Naive thymus-derived CD8-positive, alpha-beta T cell (primary cell): ENCODE measurements at places on chromosomes 11 and 22.

- DNase-seq: no peak
Measured at GRCh38 chr11:70735976-70736375, 337.6 kb downstream of the CTTN start.

GRCh38 chr11:113091481-113091780 lies 130.2 kb downstream of the NCAM1 start:
- no peak for DNase-seq

- DNase-seq: no peak
Measured at GRCh38 chr22:42308892-42309468, 38.5 kb upstream of the TCF20 start.

DNA sequence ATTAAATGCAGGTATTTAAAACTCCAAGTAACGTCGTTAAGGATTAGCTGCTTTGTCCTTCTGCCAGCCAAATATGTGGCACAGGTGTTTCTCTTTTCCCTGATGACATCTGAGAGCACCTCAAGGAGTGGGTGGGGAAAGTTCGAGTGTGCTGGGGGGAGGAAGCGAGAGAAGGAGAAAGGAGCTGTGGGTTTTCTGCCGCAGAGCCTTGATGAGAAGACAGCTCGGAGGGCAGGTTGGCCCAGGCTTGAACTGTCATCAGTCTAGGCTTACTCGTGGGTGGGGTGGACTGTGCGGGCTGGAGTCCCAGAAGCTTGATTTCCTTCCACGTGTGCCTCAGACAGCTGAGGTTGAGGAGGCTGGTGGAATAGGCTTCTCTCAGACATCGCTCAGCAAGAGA lies 15.2 kb upstream of the SORL1-AS1 start:
- DNase-seq: peak; percentile 81

GRCh38 chr22:44893731-44894080 lies 116.1 kb downstream of the PHF21B start:
- DNase-seq: no peak

DNA sequence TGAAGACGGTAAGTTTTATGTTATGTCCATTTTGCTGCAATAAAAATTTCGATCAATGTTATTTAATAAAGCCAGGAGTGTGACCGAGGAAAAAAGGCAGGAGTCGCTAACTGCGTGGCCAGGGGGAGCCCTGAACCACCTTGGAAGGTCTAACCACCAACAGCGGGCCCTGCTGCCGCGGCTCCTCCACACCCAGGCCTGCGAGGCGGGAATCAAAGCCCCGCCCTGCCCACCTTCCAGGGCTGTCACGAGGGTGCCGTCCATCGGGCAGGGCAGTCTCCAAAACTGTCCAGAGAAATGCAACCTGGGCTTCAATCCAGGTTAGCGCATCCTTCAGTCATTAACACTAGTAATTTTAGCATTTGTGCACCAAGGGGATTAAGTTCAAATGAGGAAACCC lies 19.0 kb downstream of the PHF21B start:
- DNase-seq: no peak

- no peak for DNase-seq
Measured at GRCh38 chr11:22807855-22808570, 21.6 kb downstream of the SVIP start.

DNA sequence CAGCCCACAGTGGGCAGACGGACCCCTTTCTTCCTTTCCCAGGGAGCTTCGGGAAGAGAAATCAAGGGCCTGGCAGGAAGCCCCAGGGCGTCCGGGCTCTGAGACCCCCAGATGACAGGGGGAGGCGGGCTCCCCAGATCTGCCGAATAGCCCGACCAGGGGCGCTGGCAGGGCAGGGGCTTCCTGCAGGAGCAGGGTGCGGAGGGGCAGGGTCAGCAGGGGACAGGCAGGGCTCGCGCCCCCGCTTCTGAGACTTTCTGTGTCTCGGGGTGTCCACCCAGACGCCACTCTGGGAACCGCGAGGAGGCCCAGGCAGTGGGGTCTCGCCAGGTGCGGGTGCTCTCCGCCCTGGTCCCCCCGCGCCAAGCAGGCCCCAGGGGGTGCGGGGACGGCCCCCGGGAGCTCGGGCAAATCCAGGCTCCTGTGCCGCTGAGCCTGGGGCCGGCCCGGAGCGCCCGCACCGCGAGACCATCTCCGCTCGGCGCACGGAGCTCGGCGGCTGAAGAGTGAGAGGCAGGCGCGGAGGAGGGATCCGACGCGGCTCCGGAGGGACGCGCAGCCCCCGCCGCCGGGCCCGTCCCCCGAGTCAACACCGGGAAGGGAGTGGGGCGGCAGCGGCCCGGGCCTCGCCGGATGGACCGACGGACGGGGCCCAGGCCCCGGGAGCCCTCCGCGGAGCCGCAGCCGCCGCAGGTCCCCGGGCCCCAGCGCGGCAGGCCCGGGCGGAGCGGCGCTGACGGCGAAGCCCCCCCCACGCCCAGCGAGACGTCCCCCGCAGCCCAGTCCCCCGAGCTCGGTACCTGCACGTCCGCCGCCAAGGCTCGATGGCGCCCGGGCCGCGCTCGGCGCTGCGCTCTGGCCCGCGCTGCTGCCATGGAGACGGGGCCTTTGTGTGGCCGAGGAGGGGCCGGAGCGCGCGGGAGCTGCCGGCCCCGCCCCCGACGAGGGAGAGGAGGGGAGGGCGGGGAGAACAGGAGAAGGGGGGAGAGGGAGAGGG lies at the start of gene PLXNB2:
TSS of gene PLXNB2 (minus strand) at position 894 of the 997 bp plus-strand sequence. CDS start 17,062 bp downstream, outside the sequence.
- peak; percentile 26 for DNase-seq

DNA sequence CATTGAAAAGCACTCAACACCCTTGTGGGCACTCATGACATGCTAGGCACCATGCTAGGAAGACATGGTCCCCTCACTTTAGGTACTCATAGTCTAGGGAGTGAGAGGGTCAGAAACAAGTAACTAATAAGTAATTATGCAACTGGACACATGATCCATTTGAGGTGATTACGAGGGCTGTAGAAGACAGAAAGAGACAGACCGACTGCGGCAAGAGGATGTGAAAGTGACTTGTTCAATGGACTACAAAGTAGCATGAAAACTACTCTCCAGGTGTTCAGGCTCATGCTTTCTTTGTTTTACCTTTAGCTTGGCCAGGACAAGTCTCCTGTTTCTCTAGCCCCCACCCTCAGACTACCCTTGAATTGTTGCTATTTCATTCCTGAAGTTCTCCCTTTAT lies 310.8 kb upstream of the SORL1-AS1 start:
- DNase-seq: no peak

DNA sequence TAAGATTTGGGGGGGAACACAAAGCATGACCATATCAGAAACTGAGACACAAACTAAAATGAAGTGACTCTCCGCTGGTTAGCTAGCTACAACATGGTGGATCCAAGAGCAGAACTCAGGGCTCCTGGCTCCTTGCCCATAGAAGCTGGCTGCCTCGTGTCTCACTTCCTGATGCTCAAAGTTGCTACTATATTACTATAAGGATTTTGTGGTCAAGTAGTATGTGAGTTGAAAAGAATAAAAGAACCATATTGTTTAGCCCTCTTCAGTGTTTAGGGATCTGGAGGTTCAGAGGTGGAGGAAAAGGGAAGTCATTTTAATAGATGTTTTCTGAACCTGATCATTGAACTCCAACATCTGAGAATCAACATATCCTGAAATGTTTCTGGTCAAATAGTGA lies 16.9 kb upstream of the SIK2 start:
- DNase-seq: no peak

GRCh38 chr11:19786644-19787043 lies 74.0 kb downstream of the NAV2 start:
- no peak for DNase-seq

DNA sequence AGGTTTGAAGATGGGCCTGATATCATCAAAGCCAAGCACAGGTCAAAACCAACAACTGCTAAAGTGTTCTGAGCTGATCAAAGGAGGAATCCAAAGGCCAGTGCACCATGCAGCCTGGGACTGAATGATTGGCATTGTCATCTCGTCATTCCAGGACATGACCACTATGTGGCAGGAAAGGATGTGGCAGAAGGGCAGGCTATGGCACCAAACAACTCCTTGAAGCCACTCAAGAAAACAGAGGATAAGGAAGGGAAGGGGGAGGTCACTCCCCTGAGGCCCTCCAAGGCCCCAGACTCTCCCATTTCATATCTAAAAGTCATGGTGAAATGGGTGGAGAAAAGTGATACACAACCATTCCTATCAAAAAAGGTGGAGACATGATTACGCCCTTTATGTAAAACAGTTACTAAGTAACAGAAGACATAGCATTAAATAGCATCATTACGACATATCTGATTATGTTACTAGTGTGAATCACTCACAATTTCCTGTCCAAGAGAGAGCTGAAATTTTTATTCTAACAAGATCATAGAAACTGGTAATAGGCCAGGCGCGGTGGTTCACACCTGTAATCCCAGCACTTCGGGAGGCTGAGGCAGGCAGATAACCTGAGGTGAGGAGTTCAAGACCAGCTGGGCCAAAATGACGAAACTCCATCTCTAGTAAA lies 49.3 kb downstream of the AHNAK start:
- DNase-seq: no peak

DNA sequence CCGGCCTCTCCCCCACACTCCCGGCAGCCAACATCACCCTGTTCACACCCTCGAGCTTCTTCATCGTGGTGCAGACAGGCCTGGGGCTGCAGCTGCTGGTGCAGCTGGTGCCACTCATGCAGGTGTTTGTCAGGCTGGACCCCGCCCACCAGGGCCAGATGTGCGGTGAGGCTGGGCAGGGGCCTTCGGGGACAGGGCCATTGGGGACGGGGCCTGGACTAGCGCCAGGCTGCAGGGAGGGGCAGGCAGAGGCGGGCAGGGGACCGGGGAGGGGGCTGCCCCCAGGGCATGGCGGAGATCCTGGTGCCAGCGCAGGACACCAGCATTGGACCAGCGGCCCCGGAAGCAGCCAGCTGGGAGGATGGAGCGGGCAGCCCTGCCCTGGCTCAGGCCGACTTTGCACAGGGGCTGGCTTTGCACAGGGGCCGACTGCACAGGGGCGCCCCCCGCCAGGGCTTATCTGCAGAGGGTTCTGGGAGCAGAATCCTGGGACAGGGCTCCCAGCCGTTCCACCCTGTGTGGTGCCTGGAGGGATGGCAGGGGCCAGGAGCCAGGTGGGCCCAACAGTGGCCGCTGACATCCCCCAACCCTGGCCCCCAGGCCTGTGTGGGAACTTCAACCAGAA lies 8.6 kb downstream of the MUC5B start:
- no peak for DNase-seq

DNA sequence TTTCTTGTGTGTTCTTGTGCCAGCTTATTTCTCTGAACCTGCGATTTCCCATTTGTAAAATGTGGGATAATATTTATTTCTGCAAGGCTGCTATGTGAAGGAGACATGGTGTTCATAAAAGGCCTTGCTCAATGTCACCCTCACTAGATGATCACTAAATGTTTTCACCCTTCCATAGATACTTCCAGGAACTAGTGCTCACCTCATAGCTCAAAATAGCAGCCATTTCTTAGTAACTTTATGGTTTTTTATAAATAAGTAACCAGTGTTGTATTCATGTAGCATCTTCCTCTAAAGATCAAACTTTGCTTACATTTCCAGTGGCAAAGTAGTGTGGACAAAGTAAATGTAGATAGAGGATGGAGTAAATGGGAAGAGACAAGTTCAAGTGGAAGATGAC lies 23.8 kb downstream of the SYTL2 start:
- DNase-seq: no peak

DNA sequence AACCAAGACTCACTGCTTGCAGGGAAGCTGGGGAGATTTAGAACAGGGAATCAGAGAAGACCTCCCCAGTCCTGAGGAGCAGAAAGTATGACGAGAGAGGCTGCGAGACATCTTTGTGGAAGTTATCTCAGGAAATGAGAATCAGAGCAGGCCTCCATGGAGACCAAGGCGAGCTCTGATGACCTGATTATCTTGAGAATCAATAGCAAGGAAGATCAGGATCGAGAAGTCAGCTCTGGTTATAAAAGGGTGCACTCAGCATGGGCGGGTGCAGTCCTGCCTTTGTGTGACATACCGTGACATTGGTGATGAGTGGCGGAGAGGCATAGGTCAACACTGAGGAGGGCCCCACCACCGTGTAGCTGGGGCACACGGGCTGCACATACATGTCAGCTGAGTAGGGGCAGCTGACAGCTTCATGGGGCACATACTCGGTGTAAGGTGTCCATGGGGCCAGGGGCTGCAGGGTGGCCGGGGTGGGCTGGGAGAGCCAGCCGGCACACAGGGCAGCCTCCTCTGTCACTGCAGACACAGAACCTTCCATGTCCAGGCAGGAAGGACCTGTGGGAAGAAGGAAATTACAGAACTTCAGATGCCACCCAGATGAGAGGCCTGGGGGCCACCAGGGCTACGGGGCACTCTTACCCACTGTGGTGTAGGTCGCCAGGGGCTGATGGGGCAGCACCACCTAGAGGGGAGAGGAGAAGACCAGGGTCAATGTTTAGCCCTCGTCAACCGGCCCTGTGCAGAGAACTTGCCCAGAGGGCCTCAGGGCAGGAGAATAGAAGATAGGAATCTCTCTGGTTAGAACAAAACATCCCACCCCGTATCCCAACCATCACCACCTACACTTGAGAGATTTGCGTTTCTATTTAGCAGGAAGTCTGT lies 21.7 kb downstream of the POU2AF1 start:
- no peak for DNase-seq

- DNase-seq: no peak
Measured at GRCh38 chr22:42645938-42646568, 3.1 kb downstream of the CYB5R3 start.

DNA sequence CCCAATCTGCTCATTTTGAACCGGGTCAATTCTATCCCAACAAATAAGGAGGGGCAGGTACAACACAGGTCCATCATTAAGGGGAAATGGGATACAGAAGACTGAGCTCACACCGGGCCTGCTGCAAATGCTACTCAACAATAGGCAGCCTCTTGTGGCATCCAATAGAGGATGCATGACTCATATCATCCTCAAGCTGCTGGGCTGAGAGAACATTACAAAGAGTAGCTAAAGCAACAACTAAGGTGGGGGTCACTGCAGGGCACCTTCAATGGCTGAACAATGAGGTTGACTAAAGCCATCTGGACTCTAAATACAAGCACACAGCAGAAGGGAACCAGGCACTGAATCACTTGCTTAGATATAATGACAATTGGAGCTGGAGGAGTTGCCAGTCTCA lies 130.1 kb upstream of the SYN3 start:
- no peak for DNase-seq

DNA sequence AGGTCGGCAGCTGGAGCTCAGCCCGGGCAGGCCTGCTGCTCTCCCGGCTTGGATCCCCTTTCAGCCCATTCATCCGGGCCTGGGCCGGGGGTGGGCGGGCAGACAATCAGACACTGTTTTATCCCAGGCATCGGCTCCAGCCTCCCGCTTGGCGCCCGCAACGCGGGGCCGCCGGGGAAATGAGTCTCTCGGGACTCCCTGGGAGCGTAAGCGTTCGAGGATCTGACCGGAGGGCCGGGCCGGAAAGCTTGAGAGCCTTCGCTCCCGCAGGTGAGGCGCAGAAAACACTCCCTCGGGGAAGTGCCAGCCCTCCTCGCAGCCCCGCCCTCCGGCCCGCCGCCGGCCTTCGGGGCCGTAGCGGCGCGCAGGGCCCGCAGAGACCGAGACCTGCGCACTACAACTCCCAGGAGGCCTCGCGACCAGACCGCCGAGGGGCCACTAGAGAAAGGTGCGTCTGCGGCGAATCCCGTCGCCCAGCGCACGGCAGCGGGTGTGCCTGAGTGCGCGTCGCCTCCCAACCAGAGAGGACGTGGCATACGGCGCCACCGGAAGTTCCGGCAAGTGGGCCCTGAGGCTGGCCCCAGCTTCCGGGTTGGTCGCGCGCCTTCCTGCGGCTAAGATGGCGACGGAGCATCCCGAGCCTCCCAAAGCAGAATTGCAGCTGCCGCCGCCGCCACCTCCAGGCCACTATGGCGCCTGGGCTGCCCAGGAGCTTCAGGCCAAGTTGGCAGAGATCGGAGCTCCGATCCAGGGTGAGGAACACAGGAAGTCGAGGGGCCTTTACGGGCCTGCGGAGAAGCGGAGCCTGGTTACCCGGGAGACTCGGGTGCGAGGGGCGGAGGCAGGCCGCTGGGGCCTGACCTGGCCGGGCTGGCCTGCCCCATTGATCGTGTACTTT lies at the start of gene SF3B2:
TSS of gene SF3B2 (plus strand) at position 599 of the 898 bp plus-strand sequence. CDS start at position 620, 21 bp downstream.
- peak; percentile 88 for DNase-seq
